Activated CD4-positive, alpha-beta memory T cell treated with anti-CD3 and anti-CD28 coated beads, Interleukin-2, amount 10 ng/mL, durations not matched to agents 7 days and 5 days (primary cell): ENCODE measurements at places on chromosomes 5 and 9. TPM values are rescaled to one million over a fixed set of nuclear protein-coding genes. Genes with fewer than 3 reads are reported as not detected.

- H3K4me1 ChIP-seq: peaks cover 8% of the 10 kb centered on the region
- H3K4me3 ChIP-seq: no peak overlapping the region
- H3K27me3 ChIP-seq: no peaks in the 10 kb centered on the region
- DNase-seq: no peak
- H3K27ac ChIP-seq: no peak overlapping the region
These were observed 59.1 kb upstream of the GOLPH3 start for GRCh38 chr5:32233220-32233695.

GRCh38 chr9:88828492-88828974, 162.7 kb upstream of the S1PR3 start:
- H3K4me1 ChIP-seq: no peaks in the 10 kb centered on the region
- H3K27ac ChIP-seq: no peak overlapping the region
- peaks cover 40% of the 10 kb centered on the region for H3K27me3 ChIP-seq
- DNase-seq: no peak

DNA sequence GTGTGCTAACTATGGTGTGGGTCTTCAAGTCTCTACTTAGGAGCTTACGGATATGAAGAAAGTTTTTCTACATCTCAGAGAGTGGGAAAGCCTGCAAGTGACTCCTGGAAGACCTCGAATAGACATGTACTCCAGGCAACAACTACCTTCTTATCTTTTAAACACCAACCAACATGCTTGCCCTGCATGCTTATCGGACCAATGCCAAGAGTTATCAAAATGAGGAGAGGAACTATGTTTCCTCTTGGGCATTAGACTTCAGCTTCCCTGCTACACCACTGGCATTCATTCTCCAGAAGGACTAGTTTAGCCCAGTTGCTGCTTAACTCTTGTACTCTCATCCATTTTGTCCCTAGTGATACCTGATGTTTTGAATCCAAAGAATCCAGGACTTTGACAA, 74.7 kb upstream of the MAN2A1 start:
- no peak overlapping the region for H3K4me3 ChIP-seq
- H3K27ac ChIP-seq: no peak overlapping the region
- no peaks in the 10 kb centered on the region for H3K36me3 ChIP-seq
- H3K27me3 ChIP-seq: peaks cover 3% of the 10 kb centered on the region
- H3K4me1 ChIP-seq: no peaks in the 10 kb centered on the region

DNA sequence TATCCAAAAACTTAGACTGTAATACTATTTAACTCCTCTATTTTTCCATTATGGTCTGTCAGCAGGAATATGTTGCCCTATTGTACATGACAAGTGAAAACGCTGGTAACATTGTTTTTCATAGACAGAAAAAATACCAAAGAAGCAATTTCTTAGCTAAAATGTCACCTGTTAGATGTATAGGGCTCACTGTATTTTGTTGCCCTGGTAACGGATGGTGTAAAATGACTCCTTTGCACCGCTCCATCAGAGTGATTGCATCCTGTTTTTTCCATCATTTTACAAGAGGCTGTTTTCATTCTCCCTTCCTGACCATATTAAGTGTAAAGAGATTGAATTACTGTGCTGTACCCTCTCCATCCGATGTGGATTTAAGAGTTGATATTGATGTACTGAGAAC, 460.1 kb upstream of the TLE4 start:
- no peak overlapping the region for H3K4me3 ChIP-seq
- H3K4me1 ChIP-seq: no peaks in the 10 kb centered on the region
- no peaks in the 10 kb centered on the region for H3K36me3 ChIP-seq
- no peak for DNase-seq

Gene TMEM215
- not detected for total RNA-seq

Gene SLC6A3
- not detected for total RNA-seq

Gene XPA
- total RNA-seq: 12.4 TPM

GRCh38 chr5:127492854-127493738, 24.3 kb upstream of the PRRC1 start:
- H3K4me1 ChIP-seq: no peaks in the 10 kb centered on the region
- no peaks in the 10 kb centered on the region for H3K36me3 ChIP-seq
- H3K27ac ChIP-seq: no peak overlapping the region
- no peak overlapping the region for H3K4me3 ChIP-seq
- DNase-seq: no peak
- H3K27me3 ChIP-seq: peaks cover 32% of the 10 kb centered on the region
